GM04503 (cell line): ENCODE measurements at places on chromosomes 6 and 20.

- no peak for DNase-seq
These were observed 37.0 kb downstream of the VSTM2L start for GRCh38 chr20:37939701-37940560.

DNA sequence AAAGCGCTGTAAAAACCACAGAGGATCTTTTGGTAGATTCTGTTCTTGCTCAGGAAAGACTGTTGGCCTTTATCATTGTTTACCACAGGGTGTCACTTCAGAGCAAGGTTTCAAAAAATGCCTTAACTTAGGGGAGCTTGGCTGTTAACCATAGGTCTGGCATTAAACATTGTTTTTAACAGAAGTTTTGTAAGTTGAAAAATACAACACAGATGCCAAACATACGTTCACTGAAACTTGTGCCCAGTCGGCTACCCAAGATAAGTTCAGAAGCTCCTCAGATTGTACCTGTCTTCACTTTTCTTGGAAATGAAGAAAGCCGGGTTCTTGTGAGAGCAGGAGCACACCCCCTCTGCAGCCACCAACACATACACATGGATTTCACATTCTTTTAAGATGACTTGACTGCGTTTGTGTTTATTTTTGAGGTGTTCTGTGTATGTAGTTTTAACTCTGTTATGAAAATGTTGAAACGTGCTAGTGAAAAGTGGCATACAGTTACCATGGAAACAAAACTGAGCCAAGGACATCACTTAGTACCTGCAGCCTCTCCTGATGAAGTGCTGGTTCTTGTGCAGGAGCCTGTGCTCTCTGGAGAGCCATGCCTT, 64.9 kb downstream of the SYCP2L start:
- DNase-seq = no peak

DNA sequence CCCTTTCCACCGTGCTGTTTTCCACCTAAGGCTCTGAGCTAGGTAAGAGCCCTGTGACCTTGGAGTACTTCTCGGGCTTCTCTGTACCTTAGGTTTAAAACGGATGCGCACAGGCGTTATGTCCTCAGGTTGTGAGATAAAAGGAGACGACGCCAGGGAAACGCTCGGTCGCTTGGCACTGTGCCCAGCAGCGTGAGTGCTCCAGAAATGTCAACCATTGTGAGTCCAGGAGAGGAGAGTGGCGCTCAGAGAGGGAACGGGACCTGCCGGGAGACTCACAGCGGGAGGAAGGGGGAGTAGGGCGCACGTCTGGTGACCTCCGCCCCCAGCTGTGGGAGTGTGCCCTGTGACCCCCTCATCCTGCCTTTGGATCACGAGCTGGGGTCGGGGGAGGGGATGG, 33.8 kb upstream of the SCRT2 start:
- DNase-seq = no peak

GRCh38 chr20:32556312-32557184, 28.6 kb downstream of the NOL4L start:
- no peak for DNase-seq

DNA sequence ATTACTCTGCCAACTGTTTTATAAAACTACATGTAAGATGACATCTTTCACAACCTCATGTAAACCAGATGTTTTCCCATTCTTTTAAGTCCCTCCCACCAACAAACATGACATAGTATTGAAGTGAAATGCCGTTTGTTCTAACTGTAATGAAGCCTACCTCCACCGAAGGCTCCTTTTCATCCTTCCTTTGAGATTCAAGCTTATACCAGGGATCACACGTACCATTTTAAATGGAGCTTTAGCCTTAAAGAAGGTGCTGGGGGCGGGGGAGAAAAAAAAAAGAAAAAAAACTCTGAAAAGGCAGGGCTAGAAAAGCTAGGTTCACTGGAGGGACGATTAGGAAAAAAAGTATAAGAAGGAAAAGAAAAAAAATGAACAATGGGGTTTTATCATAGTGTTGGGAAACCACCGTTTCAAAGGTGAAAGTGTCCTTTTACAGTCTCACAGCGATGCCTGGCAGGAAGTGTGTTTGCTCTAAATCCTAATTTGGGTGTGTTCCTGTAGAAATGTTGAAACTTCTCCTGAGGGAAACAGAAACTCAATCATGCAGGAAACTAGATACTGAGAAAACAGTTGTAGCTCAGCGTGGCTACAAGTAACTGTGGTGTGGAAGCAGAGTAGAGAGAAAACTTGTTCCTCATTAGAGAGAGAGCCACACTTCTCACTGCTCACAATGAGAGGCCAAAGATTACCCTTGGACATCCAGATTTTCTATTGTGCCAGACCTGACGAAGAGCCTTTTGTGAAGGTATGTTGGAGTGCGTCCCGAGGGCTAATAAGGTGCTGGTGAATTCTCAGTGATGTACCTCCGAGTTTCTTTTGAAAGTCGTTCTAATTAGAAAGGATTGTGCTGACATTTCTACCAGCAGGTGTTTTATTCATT, 37.6 kb upstream of the HINT3 start:
- DNase-seq = no peak

- peak; percentile 7 for DNase-seq
These were observed 260.9 kb downstream of the TAF4 start for GRCh38 chr20:61804752-61805295.

- no peak for DNase-seq
These were observed 75.1 kb downstream of the COL12A1 start for GRCh38 chr6:75130784-75131183.

- DNase-seq = no peak
These were observed 118.8 kb upstream of the AFDN start for GRCh38 chr6:167707686-167708500.

GRCh38 chr20:63182425-63182824, 33.5 kb downstream of the YTHDF1 start:
- no peak for DNase-seq

DNA sequence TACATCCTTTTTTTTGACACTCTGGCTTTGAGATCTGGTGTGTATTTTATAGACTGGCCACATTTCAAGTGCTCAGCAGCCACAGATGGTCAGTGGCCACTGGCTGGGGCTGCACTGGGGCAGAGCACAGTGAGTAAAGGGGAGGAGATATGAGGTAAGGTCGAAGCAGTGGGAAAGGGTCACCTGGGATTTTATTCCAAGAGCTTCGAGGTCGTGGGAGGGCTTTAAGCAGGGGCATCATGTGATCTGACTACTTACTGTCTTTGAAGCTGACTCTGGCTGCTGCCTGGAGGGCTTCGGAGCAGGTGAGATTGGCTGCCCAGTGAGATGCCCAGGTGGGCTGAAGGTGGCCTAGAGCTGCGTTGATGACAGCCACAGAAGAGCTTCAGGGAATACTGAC, 6.7 kb downstream of the C20orf203 start:
- DNase-seq = no peak

DNA sequence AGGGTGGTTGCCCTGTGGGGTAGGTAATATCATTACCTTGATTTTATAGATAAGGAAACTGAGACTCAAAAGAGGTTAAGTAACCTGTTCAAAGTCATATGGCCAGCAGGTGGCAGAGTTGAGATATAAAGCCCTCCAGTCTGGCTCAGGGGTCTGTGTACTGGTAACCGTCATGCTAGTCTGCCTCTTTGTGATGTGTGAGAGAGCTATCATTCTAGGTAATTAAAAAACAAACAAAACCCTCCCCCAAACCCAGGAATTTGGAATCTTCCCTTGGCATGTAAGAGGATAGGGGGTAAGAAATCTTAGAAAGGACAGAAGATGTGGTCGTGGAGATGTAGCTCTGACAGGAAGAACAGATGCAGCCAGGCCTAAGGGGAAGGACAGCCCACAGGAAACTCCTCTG, 206.0 kb downstream of the CDC5L start:
- DNase-seq = peak; percentile 3

- DNase-seq = no peak
These were observed 93.2 kb downstream of the GMPR start for GRCh38 chr6:16331384-16332174.

DNA sequence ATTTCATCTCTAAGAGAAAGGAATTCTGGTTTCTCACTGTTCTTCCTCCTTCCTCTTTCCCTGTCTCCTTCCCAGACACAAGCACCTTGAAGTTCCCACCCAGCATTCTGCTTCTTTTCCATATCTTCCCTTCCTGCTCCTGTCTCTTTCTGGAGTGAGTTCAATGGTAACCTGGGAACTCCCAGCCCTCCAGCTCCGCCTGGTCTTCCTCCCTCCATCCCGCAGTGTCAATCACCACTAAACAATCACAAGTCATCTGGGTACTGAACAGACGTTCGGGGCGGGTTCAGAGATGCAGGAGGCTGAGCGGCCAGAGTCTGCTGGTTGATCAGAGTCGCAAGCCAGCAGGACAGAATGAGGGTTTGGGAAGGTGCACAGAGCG, 7.7 kb downstream of the TTBK1 start:
- no peak for DNase-seq

DNA sequence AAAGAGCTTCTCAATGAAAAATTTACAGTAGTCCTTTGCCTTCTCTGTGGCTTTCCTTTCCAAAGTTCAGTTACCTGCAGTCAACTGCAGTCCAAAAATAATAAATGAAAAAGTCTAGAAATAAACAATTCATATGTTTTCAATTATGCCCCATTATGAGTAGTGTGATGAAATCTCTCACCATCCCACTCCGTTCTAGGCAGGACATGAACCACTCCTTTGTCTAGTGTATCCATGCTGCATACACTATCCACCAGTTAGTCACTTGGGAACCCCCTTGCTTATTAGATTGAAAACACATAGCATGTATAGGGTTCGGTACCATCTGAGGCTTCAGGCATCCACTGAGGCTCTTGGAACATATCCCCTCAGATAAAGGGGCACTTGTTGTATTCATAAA, 80.6 kb upstream of the EYA4 start:
- no peak for DNase-seq

DNA sequence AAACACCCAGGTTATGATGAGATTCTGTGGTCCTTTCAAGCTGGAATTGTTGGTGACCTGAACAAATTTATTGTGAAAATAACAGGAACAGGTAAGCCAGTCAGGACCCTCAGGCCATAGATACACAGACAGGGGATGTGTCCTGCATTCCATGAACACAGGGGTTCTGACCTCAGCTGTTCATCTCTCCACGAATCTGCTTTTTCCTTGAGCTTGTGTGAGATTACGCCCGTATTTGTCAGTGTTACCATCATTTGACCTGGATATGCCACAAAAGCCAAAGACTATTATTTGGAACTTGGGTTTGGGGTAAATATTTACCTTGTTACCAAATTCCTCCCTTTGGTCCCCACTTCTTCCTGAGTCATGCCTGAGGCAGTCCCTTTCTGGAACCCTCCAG, 288.9 kb downstream of the PREX1 start:
- no peak for DNase-seq

DNA sequence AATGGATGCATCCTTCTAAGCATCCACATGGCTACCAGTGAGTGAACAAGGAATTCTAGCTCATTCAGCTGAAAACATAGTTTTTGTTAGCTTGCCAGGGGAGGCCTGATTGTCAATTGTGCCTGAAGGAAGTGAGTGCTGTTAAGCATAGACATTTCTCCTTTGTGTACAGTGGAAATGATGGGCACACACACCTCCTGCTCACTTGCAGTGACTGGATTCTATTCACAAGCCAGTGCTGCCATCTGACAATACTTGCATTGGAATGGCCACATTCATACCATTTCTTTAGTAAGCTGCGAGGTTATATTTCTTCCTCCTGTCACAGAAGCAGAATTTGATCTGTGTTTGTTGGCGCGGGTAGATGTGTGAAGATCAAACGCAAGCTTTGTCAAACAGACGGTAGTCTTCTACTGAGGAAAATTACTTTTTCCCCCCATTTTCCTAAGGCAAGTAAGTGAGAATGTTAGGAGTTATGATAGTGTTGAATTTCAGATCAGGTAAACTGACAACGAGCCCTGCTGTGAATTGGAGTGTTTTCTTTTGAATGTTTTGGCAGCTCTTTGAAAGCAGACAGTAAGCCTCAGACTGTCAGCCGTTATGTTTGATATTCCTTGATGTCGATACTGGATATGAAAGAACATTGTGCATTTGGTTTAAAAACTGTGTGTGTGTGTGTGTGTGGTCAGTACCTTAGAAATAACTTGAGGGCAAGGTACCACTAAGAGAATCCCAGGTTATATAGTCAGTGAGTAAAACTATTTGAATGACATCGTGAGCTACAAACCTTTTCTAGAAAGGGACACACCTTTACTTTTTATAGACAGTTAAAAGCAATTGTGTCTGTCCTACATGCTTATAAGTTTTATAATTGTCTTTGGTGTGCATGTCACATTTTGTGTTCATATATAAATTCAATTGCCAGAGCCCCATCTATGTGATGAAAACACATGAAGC, 84.2 kb upstream of the BMP2 start:
- DNase-seq = no peak

- DNase-seq = no peak
These were observed 134.9 kb downstream of the PLCB1 start for GRCh38 chr20:8267009-8267408.

DNA sequence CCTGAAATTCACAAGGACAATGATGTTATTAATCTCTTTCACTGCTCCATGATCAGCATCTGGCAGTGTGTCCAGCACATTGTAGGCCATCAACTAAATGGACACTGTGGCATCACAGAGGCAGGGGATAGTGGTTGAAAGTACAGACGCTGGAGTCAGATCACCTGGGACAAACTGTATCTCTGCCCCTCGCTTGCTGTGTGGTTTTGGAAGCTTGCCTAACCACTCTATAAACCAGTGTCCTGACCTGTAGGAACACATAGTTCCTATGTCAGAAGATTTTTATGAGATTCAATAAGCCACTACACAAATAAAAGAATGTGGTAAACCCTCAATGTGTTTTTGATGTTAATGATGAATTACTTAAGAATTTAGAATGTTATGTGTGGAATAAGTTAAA, 219.3 kb upstream of the RNF217 start:
- DNase-seq = no peak

GRCh38 chr6:152695372-152696045, 2.2 kb upstream of the MYCT1 start:
- DNase-seq = no peak

- no peak for DNase-seq
These were observed 33.2 kb upstream of the AKAP7 start for GRCh38 chr6:131101911-131102680.

DNA sequence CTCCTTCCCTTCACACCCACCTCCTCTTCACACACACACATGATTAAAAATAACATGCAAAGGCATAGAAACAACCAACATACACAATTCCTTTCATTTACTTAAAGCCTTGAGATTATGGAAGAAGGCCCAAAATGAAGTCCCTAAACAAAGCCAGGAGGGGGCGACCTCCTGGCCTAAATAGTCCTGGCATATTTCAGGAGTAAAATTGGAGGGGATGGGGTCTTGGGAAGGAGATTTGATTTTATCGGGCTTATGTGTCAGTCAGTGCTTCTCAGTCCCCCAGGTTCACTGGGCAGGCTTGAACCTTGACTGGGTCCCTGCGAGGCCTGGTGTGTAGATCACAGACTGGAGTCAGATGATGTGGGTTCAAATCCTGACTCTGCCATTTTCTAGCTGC, 266.4 kb downstream of the SAMD5 start:
- DNase-seq = no peak

- no peak for DNase-seq
These were observed 57.1 kb upstream of the MAP7 start for GRCh38 chr6:136607204-136607931.

GRCh38 chr20:51612896-51613295, 70.4 kb upstream of the NFATC2 start:
- no peak for DNase-seq

GRCh38 chr6:109861946-109862345, 116.2 kb upstream of the GPR6 start:
- no peak for DNase-seq

- no peak for DNase-seq
These were observed 1.5 kb upstream of the CITED2 start for GRCh38 chr6:139376017-139376330.

GRCh38 chr6:1107578-1107977, 204.3 kb upstream of the FOXQ1 start:
- no peak for DNase-seq

- no peak for DNase-seq
These were observed 122.9 kb downstream of the IRF4 start for GRCh38 chr6:514396-514978.
